ENCODE measurements at places on chromosomes 11 and 22.

DNA sequence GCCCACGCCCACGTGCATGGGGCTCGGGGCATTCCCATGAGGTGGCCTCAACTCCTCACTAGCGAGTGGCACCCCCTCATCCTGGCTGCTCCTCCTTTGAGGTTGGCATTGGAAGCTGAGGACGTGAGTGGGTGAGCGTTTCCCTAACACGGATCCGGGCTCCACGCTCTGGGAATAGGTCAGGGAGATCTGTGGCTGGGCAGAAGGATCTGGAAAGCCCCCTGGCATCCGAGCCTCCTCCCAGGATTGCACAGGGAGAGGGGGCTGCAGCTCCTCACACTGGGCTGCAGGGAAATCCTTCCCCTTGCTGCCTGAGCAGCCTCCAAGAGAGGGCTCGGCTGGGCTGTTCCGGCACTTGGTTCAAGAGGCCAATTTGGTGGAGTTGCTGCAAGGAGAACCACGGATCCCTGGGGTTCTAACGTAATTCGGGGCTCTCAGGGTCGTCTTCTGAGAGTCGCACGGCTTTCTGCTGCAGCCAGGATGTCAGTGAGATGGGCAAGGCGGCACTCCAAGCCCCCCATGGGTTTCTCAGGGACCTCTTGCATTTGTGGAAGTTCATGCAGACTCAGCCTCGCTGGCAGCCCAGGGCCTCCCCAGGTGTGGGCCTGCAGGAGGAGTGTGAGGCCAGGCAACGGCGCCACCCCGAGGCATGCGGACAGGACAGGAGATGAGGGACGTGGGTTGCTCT is 1119.0 kb downstream of the BRD1 start:
- no peak for DNase-seq

DNA sequence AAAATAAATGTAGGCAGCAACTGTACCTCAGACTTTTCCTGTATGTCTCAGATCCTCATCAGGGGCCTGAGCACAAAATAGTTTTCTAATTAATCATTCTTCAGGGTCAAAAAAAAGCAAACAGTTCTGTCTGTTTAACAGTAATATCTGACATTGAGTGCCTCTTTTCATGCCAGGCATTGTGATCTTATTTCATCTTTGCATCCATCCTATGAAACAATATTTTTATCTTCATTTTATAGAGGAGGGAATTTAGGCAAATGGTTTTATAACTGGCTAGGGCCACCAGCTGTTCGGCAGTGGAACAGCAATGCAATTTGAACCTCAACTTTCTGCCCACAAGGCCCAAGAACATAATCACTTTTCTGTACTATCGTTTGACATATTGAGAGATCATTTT is 145.6 kb downstream of the WNT7B start:
- no peak for DNase-seq

DNA sequence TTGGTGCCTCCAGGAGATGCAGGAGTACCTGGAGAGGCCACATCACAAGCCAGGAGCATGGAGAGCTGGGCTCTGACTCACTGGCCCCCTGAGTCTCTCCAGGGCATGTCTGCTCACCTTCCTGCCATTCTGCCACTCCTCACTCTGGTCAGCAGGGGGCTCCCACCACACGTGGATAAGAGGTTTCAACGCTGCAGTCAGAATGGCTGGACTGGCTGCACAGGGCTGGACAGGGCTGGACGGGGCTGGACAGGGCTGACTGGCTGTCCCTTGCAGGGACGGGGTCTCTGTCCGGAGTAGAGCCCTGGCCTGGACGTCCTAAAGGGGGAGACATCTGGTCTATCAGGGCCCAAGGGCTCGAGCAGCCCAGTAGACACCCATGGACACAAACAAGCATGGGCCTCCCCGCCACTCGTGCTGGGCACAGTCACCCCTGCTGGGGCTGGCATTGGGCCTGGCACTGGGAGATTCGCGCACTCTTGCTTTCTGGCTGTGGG is 34.6 kb downstream of the CYTH4 start:
- DNase-seq = peak; percentile 71

DNA sequence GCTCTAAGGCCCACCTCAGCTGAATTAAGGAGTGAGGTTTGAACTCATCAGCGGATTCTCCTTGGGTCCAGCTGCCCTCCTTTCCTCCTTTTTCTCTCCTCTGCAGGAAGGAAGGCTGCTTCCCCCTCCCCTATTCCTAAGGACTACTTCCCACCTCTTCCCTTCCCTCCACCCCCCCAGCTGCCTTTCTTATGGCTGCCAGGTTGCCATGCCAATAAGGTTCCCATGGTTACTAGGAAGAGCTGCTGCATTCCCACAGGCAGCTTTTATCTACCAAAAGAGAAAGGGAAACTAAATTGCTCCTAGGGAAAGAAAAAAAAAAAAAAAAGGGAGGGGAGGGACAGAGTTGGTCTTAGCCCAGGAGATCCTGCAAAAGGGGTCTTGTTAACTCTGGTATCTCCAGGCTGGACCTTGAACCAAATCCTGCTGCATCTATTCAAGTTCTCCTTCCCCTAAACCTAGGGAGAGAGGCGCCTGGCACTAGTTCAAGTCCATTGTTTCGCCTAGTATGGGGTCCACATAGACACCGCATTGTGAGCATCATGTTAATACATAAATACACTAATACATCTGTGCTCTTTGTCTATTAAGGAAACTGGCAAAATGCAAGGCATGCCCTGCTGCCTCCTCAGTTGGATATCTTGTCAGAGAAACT is 21.2 kb upstream of the FEZ1 start:
- DNase-seq = no peak

DNA sequence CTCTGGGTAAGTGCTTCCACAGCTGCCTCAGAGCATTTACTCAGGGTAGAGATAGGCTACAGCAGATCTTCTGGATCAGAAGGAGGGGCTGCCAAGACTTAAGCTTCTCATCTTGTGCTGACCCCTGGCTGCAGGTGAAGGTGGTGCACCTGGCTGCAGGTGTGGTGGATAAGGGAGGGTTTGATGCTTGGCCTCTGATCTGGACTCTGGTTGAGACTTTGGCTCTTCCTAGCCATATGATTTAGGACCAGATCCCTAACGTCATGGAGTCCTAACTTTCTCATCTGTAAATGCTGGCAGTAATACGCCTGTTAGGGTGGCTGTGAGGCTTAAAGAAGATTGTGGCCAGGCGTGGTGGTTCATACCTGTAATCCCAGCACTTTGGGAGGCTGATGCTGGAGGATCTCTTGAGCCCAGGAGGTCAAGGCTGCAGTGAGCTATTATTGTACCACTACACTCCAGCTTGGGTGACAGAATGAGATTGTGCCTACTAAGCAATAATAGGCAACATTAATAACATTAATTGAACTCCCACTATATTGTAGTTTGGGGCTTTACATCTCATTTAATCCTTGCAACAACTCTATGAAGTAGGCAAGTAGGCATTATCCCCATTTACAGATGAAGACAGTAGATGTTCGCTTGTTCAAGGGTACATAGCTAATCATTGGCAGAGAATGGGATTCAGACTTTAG is 10.7 kb downstream of the DTX4 start:
- no peak for DNase-seq

DNA sequence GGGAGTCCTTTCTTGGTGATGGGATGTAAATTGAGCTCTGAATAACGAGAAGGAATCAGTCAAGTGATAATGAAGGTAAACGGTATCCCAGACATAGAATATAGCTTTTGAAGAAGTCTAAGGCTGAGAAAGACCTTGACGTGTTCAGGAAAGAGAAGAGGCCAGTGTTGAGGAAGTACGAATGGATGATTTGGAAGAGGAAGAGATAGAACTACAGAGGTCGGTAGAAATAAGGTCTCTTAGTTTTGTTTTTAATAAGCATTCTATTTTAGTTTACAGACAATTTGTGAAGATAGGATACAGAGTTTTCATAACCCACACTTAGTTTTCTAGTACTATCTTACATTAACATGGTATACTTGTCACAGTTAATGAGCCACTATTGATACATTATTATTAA is 1598.1 kb downstream of the FAM181B start:
- DNase-seq = no peak

DNA sequence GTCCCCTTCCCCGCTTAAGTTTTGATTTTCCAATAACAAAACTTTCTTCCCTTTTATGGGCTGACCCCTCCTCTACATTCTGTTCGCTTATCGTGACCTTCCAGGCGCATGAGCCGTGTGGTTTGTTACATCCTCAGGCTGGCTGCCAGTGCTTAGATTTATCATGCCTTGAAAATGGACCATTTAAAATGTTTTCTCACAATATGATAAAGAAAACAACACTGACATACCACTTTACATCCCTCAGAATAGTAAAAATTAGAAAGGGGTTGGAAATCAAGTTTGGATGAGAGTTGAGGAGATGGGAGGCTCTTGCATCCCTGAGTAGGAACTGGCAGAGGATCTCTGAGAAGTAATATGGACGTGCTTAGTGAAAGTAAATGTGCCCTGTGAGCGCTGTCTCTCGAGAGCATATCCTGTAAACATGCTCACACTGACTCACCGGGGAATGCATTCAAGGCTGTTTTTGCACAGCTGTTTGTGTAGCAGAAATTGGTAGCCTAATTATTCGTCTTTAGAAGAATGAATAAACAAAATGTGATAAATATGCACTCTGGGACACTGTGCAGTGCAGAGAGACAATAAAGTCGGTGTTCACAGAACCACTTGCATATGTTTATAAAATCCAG is 17.1 kb upstream of the TOLLIP start:
- peak; percentile 45 for DNase-seq

GRCh38 chr11:22656130-22656529 is 10.3 kb upstream of the GAS2 start:
- DNase-seq = no peak

DNA sequence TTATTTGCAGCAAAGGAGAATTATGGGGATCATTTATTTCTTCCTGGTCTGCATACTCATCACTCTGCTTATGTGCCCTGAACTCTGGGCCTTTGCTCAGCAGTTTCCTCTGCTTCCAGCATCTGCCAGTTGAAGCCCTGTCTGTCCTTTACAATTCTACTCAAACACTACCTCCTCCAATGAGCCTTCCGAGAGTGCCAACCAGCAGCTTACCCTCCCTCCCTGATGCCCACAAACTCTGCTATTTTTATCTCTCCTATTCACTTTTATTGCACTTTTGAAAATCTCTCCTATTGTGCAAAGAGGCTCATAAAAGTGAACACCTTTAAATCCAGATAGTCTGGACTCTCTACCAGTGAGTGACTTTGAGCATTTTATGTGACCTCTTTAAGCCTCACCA is 3.6 kb upstream of the ME3 start:
- DNase-seq = no peak

DNA sequence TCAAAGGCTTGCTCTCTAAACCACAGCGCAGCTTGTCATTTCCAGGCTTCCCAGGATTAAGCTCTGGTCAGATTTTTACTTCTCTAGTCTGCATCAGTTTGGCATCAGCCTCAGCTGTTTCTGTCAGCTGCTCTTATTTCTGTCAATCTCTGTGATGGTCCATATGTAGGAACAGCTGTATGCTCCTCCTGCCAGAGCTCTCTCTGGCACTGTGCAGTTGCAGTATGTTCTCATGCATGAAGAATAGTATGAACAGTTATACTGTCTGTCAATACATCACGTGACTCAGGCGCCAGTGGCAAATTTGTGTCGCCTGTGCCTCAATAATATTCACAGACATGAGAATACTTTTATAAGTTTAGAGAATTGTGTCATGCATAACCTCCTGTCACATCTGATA is 6.7 kb downstream of the OR6M1 start:
- no peak for DNase-seq

DNA sequence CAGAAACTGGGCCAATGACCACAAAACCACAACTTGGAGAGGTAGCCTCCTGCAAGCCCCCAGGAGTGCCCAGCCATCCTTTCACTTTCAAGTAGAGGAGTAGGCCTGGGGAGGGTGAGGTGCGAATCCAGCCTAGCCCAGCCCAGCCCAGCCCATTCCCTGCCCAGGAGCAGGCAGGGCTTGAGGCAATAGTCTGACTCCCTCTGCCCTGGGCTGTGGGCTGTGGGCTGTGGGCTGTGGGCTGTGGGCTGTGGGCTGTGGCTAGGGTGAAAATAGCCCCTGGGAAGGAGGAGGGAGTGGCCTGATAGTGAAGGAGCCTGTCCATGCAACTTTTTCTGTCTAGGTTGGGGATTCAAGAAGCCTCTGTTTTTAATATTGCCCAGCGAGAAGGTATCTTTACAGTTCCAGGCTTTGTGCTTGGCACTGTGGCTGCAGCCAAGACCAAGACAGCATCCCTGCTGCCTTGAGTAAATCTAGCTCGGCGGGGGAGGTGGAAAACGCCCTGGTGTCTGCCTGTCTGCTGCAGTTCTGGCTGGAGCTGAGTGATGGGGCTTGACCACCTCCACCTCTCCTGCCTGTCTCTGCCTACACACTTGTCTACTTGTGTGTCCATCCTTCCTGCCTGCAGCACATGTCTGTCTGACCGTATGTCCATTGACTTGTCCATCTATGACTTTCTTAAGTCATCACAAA is 40.7 kb downstream of the LMO1 start:
- DNase-seq = no peak

GRCh38 chr11:30921811-30922210 is 335.7 kb upstream of the MPPED2 start:
- DNase-seq = no peak

GRCh38 chr11:131371791-131372104 is 1.3 kb downstream of the NTM start:
- no peak for DNase-seq

All from MG63 (cell line).